ENCODE measurements at places on chromosomes 7 and 10.

- no peak for DNase-seq
These were observed 122.3 kb downstream of the NRP1 start for GRCh38 chr10:33212061-33212748.

GRCh38 chr7:88233828-88234227 lies 14.0 kb upstream of the SRI start:
- no peak for DNase-seq

DNA sequence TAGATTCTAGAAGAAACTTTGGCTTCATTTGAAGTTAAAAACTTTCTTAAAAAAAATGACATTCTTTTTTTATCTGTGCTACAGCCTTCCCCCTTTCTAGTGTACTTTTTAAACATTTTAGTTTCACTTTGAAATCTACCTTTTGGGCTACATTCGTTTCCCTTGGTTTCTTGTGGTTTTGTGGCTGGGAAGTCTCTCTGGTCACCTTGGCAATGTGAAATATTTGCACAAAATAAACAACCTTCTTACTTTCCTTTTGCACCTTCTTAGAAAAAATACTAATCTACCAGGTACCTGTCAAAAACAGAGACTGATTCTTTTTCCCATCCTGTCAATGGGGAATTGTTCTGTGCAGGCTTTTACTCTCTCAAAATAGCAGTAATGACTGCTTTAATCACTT lies 350.2 kb downstream of the GATA3 start:
- no peak for DNase-seq

GRCh38 chr7:73668886-73669230 lies 1.2 kb downstream of the VPS37D start:
- no peak for DNase-seq

GRCh38 chr7:50141854-50142253 lies 48.8 kb upstream of the ZPBP start:
- DNase-seq: no peak
